Motor neuron (in vitro differentiated cells): ENCODE measurements at places on chromosomes 2 and 18. TPM values are rescaled to one million over a fixed set of nuclear protein-coding genes. Genes with fewer than 3 reads are reported as not detected.
A peak's percentile ranks its signal among the peaks of the same experiment; 100 is the strongest.

DNA sequence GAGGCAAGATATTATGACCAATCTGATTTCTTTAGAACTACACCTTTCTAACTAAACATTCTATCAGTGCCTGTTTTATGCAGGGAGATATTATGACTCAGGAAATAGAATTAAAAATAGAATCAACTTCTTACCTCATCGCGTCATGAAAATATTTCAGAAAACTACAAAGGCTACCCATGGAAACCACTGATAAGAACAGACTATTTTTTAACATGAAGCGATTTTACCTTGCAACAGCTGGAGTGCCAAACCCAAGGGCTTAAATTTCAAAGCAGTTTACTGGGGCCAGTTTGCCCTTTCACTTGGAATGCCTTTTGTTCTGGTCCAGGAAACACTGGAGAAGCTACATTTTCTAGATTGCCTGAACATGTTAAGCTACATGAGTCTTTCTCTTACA, 304.8 kb upstream of the CCDC68 start:
- no peak for ATAC-seq

GRCh38 chr2:12606472-12607000, 110.2 kb upstream of the TRIB2 start:
- peak; percentile 33 for ATAC-seq

DNA sequence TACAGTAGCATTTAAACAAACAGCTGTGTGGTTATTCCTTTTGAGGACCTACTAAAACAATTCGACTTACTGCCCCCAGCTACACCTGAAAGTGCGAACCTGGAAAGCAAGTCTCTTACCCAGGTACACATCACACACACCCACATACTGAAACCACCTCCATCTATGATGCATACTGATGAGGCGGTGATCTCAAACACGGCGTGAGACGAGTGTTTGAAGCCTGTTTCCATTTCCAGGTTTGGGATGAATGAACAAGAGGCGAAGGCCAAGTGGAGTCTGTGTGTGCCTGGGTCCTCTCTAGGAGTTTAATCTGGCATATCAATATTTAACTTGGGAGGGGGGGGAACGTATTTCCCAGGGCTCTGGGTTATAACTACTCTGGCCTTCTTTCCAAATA, 1.6 kb downstream of the TMEM185B start:
- no peak for ATAC-seq

GRCh38 chr2:191165176-191165643, 14.4 kb upstream of the STAT4 start:
- ATAC-seq = peak; percentile 67

DNA sequence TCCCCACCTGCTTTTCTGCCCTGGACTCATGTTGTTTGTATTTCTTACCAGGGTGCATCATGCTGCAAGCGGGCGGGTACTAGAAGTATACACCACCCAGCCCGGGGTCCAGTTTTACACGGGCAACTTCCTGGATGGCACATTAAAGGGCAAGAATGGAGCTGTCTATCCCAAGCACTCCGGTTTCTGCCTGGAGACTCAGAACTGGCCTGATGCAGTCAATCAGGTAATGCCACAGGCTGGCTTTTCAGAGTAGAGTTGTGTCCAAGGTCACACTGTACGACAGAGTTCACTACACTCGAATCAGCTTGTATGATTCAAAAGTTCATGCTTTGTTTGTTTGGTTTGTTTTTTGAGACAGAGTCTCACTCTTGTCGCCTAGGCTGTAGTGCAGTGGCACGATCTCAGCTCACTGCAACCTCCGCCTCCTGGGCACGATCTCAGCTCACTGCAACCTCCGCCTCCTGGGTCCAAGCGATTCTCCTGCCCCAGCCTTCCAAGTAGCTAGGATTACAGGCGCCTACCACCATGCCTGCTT, 19.4 kb downstream of the SRSF7 start:
- no peak for ATAC-seq

GRCh38 chr2:176189681-176190641, 1.5 kb downstream of the HOXD1 start:
- ATAC-seq = no peak

- no peak for ATAC-seq
Measured at GRCh38 chr2:172927641-172928357, 147.8 kb upstream of the MAP3K20 start.

DNA sequence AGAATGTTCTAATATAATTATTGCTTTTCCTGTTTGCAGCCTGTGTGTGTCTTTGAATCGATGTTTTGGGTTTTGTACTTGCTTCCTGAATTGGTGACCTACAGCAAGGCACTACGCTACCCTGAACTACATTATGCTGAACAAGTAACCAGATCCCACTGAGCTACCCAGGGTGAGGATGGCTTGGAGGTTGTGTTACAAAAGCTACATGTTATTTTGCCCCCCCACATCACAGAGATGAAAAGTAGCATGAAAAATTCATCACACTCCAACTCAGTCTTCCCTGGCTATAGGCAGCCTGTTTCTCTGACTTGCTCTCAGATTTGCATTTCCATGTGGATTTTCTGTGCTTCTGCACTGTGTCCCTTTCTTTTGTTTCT, 162.1 kb downstream of the LDLRAD4 start:
- ATAC-seq = no peak

DNA sequence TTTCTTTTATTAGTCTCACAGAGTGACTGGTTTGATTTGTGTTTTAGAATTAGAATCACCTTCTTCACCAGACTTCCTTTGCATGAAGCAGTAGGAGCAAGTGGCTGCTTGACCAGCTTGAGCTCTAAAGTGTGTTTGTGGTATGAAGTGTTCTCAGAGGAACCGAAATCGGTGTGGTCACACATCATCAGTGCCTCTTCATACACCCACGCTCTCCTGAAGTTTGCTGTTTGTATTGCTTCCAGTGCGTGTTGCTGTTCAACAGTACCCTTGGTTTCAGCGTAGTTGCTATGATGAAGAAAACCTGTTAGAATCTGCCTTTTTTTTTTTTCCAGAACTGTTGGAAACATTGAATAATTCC, 77.9 kb downstream of the LIMS1 start:
- ATAC-seq = no peak

DNA sequence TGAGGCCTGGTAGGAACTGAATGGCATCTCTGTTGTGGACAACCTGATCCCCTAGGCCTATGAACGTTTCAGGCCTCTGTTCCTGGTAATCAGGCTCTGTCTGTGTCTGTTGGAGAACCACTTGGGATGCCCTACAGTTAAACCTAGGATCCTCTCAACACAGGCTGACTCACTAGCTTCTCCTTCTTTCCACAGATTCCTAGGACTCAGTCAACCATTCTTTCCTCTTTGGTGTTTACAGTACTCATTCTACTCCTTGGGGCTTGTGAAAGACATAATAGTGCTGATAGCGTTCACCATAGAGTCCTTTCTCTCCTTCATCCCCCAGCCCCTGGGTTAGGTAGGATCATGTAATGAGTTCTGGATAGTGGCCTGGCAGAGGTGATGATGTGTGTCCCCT, 544.3 kb downstream of the METTL4 start:
- no peak for ATAC-seq

GRCh38 chr2:239324456-239324855, 76.4 kb downstream of the HDAC4 start:
- peak; percentile 9 for ATAC-seq

Gene UBR3
- total RNA-seq = 33.3 and 37.2 TPM in 2 replicates

Gene REG1A
- total RNA-seq = 0.56 TPM in 1 of 2 replicates, not detected in the other

Gene CD8B2
- 0.85 TPM in 1 of 2 replicates, not detected in the other for total RNA-seq

Gene CHRND
- total RNA-seq = 0.29 and 0.37 TPM in 2 replicates

Gene TCF23
- total RNA-seq = 0.16 and 0.20 TPM in 2 replicates

Gene EN1
- 0.14 and 0.21 TPM in 2 replicates for total RNA-seq

Gene ICOS
- total RNA-seq = not detected in 2 replicates

Gene ERMN
- total RNA-seq = 0.62 TPM in 1 of 2 replicates, not detected in the other

Gene TEKT4
- total RNA-seq = not detected in 2 replicates
